COLO829 (cell line): ENCODE measurements at places on chromosomes 1 and 21.

DNA sequence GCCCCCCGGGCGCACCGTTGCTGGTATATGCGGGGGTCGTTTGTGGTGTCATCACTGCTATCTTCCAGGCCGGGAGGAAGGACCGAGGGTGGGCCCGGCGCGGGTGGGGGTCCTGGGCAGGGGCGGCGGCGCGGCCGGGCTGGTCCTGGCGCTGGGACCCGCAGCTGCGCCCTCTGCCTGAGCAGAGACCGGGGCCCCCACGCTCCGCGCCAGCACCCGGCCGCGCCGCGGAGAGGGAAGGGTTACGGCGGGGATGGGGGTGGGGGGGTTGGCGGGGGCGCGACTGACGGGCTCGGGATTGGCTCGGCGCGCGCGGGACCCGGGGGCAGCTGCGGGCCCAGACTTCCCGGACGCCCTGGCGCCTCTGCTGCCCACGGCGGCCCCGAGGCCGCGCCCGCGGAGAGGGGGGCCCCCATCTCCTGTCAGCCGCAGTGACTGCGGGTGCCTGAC, 13.8 kb upstream of the SAMD11 start:
- no peak for DNase-seq

DNA sequence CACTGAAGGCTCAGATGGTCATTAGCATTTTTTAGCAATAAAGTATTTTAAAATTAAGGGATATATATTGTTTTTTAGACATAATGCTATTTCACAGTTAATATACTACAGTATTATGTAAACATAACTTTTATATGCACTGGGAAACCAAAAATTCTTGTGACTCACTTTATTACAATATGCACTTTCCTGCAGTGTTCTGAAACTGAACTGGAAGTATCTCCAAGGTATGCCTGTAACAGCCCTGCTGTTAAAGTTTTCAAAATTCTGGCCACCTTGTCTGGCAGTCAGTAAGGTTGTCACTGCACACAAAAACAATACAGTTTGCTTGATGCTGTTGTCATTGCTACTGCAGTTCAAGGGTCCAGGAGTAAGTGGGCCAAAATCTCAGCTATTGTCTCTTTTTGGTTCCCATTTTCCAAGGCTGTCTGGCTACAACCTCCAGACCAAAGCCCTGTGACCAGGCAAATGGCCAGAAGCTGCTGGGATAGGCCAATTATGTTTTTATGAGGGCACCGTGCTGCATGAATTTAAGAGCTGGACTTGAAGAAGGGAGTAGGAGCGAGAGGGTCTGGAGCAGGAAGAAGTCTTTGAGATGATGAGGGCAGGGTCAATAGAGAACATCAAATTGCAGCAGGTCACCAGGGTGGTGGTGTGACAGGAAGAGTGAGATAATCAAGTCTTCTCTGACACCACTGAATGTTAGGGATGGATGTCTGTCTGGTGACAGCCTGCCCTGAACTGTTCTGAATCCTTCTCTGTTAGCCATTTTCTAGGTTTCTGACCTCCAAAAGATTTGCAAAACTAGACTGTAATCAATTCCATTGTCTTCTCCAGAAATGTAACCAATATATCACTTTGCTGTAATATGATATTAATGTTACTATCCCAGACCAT, 82.3 kb upstream of the CACHD1 start:
- DNase-seq: no peak

GRCh38 chr1:221672239-221672645, 69.6 kb downstream of the DUSP10 start:
- no peak for DNase-seq

GRCh38 chr1:222392556-222392955, 155.3 kb downstream of the HHIPL2 start:
- no peak for DNase-seq

GRCh38 chr1:165600793-165601192, 30.2 kb upstream of the MGST3 start:
- no peak for DNase-seq

GRCh38 chr1:172977296-172978017, 73.3 kb downstream of the TNFSF18 start:
- DNase-seq: no peak
